H9 (cell line): ENCODE measurements at places on chromosomes 5 and 9. TPM values are rescaled to one million over a fixed set of nuclear protein-coding genes. Genes with fewer than 3 reads are reported as not detected.
A peak's percentile ranks its signal among the peaks of the same experiment; 100 is the strongest.

DNA sequence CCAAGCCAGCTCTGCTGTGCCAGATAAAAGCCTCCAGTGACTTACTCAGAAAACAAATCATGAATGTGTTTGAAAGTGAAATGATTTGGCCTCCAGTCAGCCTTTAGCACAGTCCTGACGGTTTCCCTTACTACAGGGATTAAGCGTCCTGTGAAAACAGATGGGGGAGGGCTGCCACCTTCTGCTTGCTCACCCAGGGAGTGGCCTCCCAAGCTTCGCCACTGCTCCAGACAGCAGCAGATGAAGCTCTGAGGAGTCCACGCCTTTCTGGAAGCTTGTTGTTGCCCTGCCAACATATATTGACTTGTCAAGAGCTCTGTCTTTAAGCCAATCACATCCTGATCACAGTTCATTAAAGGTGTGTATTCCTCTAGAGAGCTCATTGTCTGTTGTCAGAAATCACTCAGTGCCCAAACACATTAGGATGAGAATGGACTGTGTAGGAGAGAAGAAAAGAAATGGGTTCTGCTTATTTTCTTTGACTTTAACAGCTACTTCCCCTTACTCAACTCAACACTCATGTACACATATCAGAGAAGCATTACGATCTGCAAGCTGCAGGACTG, 4.9 kb upstream of the FYB1 start:
- no peaks in the 10 kb centered on the region for H3K36me3 ChIP-seq
- H3K27ac ChIP-seq: no peak overlapping the region
- no peaks in the 10 kb centered on the region; the same call in 1 of the 2 replicates for H3K4me1 ChIP-seq
- no peak overlapping the region for H3K4me3 ChIP-seq
- no peak for DNase-seq

DNA sequence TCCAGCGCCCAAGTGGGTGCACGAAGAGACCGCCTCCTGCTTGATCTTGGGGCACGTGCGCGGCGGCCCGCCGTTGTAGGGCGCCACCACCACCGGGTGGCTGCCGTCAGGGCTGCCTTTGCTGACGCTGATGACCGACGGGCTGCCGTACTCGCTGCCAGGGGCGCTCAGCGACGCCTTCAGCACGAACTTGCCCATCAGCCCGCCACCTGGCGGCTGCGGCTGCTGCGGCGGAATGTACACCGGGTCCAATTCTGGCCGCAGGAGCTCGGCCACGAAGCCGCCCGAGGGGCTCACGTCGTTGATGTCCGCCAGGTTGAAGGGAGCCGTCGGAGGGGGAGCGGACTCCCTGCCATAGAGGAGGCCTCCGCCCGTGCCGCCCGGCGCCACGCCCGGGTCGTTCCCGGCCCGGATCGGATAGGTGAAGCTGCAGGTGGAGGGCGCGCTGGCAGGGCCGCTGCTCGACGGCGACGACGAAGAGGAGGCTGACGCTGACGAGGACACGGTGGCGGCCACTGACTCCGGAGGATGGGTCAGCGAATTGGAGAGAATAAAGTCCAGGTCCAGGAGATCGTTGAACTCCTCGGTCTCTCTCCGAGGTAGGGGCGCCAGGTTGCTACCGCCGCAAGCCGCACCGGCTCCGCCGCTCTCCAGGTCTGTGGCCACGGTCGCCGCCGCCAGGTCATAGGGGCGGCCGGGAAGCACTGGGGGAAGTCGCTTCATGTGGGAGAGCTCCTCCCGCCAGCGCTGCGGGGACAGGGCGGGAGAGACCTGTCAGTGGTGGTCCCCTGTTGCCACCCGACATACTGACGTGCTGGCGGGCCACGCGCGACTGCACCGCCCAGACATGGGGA, 1.8 kb downstream of the KLF4 start:
- peak; percentile 85 for DNase-seq
- peak overlapping the region; percentile 74 for H3K4me3 ChIP-seq
- H3K27ac ChIP-seq: no peak overlapping the region
- peaks cover 13% of the 10 kb centered on the region for H3K36me3 ChIP-seq
- no peaks in the 10 kb centered on the region for H3K4me1 ChIP-seq

GRCh38 chr9:75086541-75087288, 1.2 kb downstream of the NMRK1 start:
- H3K4me1 ChIP-seq: peaks cover 2% of the 10 kb centered on the region; the same call in 1 of the 2 replicates
- H3K27ac ChIP-seq: no peak overlapping the region
- peak overlapping the region; percentile 88 for H3K4me3 ChIP-seq
- 0 out of 2 replicates have a peak, but pooled peaks cover 4% of the 10 kb centered on the region for H3K36me3 ChIP-seq

The APBA1 gene
- total RNA-seq: 1.7 and 1.8 TPM in 2 replicates

The PTPN3 gene
- total RNA-seq: 2.2 and 2.6 TPM in 2 replicates

DNA sequence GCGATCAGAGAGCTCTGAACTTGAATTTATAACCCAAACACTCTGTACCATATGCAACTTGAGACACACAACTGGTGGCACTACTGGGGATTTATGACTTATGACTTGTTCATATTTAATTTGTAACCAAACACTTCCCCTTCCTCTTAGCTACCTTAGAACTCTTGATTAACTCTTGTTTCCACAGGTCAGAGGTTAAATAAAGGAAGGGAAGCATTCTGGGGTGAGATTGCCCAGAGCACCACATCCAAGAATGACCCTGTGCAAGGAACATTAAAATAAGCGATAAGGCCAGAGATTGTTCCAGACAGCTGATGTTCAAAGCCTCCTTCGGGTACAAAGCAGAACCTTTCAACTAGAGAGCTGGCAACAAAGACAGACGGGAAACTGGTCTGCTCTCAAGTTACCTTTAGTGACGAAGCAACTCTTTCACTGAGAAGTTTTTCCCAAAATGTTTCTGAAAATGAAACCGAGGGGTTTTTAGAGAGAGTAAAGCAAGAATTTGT, 242.6 kb downstream of the DENND1A start:
- no peaks in the 10 kb centered on the region for H3K27me3 ChIP-seq
- no peak overlapping the region for H3K27ac ChIP-seq
- H3K36me3 ChIP-seq: no peaks in the 10 kb centered on the region
- no peaks in the 10 kb centered on the region for H3K4me1 ChIP-seq

The SPINK5 gene
- total RNA-seq: 5.6 and 6.0 TPM in 2 replicates

DNA sequence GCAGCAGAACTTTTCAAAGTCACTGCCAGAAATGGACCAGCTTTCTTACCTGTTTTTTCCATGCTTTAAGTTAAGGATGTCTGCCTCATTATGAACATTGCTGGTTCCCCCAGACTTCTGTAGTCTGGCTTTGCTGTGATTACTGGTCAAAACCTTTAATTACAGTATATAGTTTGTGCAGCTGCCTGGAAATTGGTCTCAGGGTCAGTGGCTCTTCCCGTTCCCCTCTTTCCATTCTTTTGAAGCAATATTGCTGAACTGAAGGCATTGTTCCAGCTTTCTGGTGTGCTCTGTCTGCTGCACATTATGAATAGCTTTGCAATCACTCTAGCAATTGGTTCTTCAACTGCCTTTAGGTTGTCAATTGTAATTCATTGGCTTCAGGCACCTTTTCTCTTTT, 206.5 kb downstream of the ARL15 start:
- peaks cover 11% of the 10 kb centered on the region for H3K36me3 ChIP-seq
- no peak overlapping the region for H3K27ac ChIP-seq
- H3K27me3 ChIP-seq: no peaks in the 10 kb centered on the region

GRCh38 chr9:88544245-88544644, 9.3 kb downstream of the NXNL2 start:
- H3K36me3 ChIP-seq: no peaks in the 10 kb centered on the region; the same call in 2 of the 3 replicates
- H3K4me1 ChIP-seq: peaks cover 3% of the 10 kb centered on the region; the same call in 1 of the 2 replicates
- no peak overlapping the region for H3K4me3 ChIP-seq
- H3K27me3 ChIP-seq: no peaks in the 10 kb centered on the region; the same call in 1 of the 2 replicates
- no peak overlapping the region for H3K27ac ChIP-seq
- DNase-seq: no peak

The ST8SIA4 gene
- total RNA-seq: not detected in 2 replicates

The SH3PXD2B gene
- 48.1 and 49.0 TPM in 2 replicates for total RNA-seq

The MRPS30 gene
- 76.3 and 78.0 TPM in 2 replicates for total RNA-seq

DNA sequence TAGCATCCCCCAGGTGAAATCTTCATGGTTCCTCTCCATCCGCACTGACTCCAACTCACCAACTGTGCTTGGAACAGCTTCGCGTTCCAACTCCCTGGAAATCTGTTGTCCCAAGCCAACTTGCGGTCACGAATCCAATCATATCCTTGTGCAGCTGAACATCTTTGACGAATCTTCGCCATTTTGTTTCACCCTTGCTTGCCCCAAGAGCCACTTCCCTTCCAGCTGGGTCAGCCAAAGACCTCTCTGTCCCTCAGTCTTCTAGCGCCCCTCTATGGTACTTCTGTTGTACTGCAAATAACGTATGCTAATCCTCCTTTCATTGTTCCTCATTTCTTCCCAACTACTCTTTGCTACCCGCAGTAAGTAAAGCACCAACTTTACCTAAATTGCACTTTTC, 61.0 kb upstream of the TARS1 start:
- no peaks in the 10 kb centered on the region for H3K4me1 ChIP-seq
- peaks cover 5% of the 10 kb centered on the region; the same call in 2 of the 3 replicates for H3K36me3 ChIP-seq
- no peak overlapping the region for H3K27ac ChIP-seq
- H3K27me3 ChIP-seq: no peaks in the 10 kb centered on the region
- no peak overlapping the region for H3K4me3 ChIP-seq
- DNase-seq: peak; percentile 64

GRCh38 chr5:179829732-179830435, 9.2 kb downstream of the SQSTM1 start:
- H3K4me1 ChIP-seq: peaks cover 9% of the 10 kb centered on the region; the same call in 1 of the 2 replicates
- no peak for DNase-seq
- H3K27me3 ChIP-seq: no peaks in the 10 kb centered on the region
- peaks cover 70% of the 10 kb centered on the region for H3K36me3 ChIP-seq
- H3K27ac ChIP-seq: no peak overlapping the region

DNA sequence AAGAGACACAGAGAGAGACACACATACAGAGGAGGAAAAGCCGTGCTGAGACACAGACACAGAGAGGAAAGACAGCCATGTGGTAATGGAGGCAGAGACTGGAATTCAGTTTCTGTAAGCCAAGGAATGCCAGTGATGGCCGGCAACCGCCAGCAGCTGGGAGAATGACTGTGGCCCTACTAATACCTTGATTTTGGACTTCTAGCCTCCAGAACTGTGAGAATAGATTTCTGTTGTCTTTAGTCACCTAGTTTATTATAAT, 90.2 kb downstream of the TARS1 start:
- no peaks in the 10 kb centered on the region for H3K4me1 ChIP-seq
- H3K36me3 ChIP-seq: no peaks in the 10 kb centered on the region
- H3K4me3 ChIP-seq: no peak overlapping the region
- no peak overlapping the region for H3K27ac ChIP-seq

- no peak overlapping the region for H3K27ac ChIP-seq
- no peaks in the 10 kb centered on the region; the same call in 2 of the 3 replicates for H3K36me3 ChIP-seq
- H3K4me3 ChIP-seq: no peak overlapping the region
- peaks cover 41% of the 10 kb centered on the region for H3K27me3 ChIP-seq
- no peak for DNase-seq
- H3K4me1 ChIP-seq: peaks cover 9% of the 10 kb centered on the region; the same call in 1 of the 2 replicates
Observed at GRCh38 chr5:171622010-171622409, 163.6 kb upstream of the SMIM23 start.

DNA sequence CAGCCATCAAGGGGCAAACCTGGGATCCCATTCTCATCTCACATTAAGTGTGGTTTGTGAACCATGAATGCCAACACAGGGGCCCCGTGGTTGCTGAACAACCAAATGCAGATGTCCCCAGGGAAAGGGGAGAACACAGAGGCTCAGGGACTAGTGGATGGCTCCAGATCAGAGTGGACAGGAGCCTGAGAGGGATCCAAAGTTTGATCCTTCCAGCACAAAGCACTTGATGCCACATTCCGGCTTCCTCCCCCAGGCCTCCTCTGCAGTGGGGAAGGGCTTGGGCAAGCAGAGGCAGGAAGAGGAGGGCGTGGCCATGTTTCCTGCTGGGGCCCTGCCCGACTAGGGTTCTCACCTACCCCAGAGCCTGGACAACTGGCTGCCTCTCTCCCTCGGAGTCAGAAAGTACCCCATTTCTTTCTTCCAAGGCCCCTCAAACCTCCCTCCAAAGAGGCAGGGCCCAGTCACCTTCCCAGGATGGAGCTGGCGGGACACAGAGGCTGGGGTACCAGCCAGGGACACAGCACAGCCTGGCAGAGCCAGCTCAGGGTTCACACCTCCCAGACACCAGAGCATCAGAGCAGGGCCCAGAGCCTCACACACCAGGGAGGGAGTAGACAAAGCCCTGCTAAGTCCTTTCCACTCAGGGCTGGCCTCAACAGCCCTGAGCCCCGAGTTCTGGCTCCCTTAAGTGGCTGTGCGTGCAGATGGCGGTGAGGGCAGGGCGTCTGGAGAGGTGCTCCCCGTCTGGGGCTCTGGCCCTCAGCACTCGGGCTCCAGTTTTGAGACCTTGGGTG, 4.3 kb upstream of the RNF44 start:
- peaks cover 13% of the 10 kb centered on the region; the same call in 1 of the 2 replicates for H3K4me1 ChIP-seq
- peak; percentile 91 for DNase-seq
- H3K27ac ChIP-seq: no peak overlapping the region
- no peaks in the 10 kb centered on the region for H3K36me3 ChIP-seq

DNA sequence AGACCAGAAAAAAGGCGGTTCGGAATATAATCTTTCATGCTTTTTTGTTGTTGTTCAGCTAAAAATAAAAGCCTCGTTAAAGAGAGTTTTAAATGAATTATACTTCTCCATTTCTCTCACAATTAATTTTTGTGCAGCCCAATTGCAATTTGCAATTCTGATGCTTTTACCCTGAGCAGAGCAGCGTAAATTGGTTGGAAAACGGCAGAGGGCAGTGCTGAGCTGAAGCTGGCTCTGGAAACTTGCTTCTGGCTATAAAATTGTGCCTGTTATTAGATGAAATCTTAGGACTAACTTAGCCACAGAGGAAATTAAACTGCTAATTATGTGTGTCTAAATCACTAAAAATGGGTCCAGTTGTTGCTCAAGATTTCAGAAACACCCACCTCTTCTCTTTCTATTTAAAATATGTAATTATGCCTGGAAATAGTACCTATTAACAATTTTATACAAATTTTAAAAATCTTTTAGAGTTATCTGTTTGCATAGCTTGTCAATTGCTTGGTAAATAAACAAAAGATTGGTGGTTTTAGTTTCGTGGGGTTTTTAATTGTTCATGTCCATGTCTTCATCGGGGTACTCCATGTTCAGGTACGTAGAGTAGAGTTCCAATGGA, 441.8 kb upstream of the TLE4 start:
- no peak overlapping the region for H3K4me3 ChIP-seq
- H3K27ac ChIP-seq: no peak overlapping the region
- no peak for DNase-seq
- H3K36me3 ChIP-seq: no peaks in the 10 kb centered on the region
- H3K4me1 ChIP-seq: peaks cover 2% of the 10 kb centered on the region; the same call in 1 of the 2 replicates

The ADAMTS19 gene
- 20.3 and 20.8 TPM in 2 replicates for total RNA-seq

GRCh38 chr5:136780518-136780917, 415.2 kb upstream of the TRPC7 start:
- H3K4me1 ChIP-seq: no peaks in the 10 kb centered on the region; the same call in 1 of the 2 replicates
- H3K27me3 ChIP-seq: no peaks in the 10 kb centered on the region
- H3K27ac ChIP-seq: no peak overlapping the region
- no peak for DNase-seq
- H3K36me3 ChIP-seq: peaks cover 6% of the 10 kb centered on the region

DNA sequence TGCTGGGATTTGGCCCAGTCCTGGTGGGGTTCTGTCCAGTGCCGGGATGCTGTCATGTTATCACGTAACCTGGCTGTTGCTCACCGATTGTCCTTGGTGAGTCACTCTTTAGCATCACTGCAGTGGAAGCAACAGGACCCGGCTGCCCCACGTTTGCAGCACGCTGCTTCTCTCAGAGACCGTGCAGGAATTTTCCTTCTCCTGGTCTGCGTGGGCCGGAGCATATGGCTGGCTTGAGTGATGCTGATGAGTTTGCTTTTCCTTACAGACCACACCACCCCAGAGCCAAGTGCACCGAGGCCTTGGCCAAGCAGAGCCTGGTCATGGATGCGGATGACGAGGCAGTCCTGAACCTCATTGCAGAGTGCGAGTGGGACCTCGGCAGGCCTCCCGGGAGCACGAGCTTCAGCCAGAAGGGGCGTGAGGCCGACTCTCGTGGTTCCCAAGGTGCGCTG, 21.4 kb downstream of the CEP72 start:
- H3K27ac ChIP-seq: no peak overlapping the region
- DNase-seq: no peak
- no peaks in the 10 kb centered on the region for H3K27me3 ChIP-seq
- no peak overlapping the region for H3K4me3 ChIP-seq
- no peaks in the 10 kb centered on the region for H3K4me1 ChIP-seq

The LTC4S gene
- total RNA-seq: 3.7 and 4.5 TPM in 2 replicates
